Stimulated activated CD4-positive, alpha-beta T cell treated with anti-CD3 and anti-CD28 coated beads, Interleukin-12 subunit alpha, Interleukin-12 subunit beta, amount 100 ng/mL, for 4 hours (primary cell): ENCODE measurements at places on chromosomes 13 and 19.
A peak's percentile ranks its signal among the peaks of the same experiment; 100 is the strongest.

DNA sequence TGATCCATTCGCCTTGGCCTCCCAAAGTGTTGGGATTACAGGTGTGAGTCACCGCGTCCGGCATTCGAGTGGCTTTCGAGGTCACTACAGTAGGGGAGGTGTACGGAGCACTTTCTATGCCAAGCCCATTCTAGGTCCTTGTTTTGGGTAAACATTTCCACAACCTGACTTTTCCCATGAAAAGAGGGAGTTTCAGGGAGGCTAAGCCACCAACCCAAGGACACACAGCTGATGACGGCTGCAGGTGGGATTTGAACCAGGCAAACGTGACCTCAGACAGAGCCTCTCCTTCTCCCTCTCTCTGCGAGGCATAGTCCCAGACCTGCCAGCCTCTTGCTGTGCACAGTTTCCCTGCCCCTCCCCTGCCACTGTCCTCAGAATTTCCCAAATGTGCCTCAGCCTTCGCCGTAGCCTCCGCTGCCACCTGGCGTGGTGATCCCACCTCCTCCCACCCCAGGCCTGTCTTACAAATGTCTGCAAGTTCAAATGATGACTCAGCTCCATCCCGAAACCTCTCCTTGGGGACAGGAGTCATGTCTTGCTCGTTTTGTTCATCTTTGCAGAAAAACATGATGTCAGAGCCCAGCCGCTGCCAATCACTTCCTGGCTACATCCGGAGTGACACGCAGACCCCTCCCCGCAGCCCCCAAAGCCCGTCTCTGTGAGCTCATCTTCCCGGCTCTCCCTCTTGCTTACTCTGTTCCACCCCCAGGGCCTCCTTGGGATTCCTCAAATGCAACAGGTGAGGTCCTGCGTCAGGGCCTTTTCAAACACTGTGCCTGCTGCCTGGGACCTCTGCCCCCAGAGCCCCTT, 6.6 kb upstream of the GADD45B start:
- DNase-seq: no peak

DNA sequence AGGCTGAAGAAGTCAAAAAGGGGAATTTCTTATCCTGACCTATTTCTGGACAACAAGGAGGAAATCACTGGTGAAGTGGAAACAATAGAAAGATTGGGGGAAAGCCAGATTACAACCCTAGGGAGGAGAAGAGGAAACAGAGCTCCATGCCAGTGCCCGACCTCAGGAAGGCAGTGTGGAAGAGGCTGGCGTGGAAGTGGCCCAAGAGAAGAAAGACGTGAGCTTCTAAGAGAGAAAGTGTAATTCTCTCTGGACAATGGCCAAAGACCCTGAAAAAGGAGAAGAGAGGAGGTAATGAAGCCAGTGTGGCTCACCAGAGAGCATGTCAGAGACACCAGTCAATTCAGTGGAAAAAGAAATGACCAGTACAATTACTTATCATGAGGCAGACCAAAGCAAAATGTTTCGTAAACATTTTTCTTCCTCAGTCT, 52.6 kb upstream of the URAD start:
- no peak for DNase-seq

DNA sequence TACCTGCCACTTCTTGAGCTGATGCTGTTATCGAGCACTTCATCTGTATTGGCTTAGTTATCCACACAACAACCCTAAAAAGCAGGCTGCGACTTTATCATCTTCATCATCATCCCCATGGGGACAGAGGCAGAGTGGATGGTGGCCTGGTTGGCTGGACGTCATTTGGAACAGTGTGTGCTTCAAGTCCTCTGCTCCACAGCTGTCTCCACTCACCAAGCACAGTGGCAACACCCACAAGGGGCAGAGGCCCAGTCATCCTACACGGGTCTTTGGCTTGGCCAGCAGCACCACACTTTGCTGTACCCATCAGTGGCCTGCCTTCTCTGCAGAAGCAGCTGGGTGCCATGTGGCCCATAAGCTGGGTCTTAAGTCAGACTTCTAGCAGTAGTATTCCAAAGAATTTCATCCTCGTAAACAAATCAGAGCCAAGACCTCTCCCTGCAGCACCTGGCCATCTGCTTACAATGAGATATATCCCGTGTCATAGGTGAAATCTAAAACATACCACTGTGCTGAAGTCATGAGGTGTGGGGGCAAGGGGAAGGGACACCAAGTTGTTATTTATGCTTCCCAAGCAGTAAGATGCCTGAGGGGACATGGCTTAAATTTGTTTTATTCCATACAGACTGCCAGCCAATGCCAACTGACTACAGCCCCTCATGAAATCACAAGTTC, 47.9 kb upstream of the EPHX3 start:
- DNase-seq: no peak

- no peak for DNase-seq
Measured at GRCh38 chr13:97058391-97058790, 64.1 kb upstream of the OXGR1 start.

DNA sequence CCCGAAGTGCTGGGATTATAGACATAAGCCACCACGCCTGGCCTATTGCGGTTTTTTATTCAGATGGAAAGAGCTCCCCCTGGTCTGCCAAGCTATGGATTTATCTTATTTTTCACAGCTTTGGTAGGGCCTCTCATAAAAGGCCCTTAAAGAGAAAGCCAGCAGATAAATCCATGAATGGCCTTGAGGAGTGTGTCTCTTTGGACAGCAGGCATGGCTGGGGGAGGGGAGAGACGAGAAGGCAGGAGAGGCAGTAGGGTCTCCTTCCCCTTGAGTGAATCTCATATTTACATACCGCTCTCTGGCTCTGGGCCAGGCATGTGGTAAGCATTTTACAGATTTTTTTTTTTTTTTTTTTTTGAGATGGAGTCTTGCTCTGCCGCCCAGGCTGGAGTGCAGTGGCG, 25.2 kb downstream of the MARK4 start:
- no peak for DNase-seq

DNA sequence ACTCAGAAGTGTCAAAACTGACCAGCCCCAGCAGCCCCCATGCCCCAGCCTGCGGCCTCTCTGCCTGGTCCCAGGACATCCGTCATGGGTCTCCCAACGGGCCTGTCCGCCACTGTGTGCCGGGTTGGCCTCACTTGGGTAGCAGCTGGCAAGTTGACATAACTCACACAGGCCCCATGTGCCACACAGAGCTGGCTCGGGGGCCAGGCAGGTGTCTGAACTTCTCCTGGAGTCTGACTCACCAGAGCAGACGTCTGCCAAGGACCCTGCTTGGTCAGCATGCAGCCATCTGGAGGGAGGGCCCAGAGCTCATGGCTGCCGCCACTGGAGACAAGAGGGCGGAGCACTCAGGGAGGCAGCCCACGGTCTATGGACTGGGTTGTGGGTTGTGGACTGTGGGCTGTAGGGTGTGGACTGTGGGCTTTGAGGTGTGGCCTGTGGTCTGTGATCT, 32.0 kb upstream of the TMEM255B start:
- DNase-seq: no peak

DNA sequence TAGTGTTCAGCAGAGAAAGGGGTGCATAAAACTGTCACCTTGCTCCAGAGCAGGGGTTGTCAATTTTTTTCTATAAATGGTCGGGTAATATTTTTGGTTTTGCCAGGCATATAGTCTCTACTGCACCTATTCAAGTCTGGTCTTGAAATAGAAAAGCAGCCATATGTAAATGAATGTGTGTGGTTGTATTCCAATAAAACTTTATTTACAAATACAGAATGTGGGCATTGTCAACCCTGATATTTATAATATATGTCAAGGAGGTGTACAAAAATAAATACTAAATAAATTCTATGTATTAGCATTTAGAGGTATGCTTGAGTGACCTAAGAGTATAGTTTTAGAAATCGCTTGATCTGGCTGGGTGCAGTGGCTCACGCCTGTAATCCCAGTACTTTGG, 97.6 kb upstream of the SPRY2 start:
- DNase-seq: no peak

DNA sequence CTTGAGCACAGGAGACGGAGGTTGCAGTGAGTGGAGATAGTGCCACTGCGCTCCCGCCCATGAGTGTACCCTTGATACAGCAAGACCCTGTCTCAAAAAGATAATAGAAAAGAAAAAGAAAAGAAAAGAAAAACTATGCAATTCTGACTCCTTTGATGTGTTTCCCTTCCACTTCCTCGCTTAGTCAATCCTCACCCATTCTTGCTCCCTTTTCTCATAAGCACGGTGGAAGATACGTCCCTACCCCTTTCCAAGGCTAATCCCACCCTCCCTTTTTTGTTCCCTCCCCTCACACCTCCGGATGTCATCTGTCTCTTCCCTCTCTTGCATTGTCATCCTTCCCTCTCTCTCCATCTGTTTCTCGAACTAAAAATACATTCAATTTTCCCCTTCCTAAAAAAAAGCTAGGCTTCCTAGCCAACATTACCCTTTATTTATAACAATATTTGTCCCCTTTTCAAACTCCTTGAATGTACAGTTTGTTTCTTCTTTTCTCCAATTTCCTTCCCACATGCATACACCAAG, 40.5 kb upstream of the ITM2B start:
- DNase-seq: no peak

- no peak for DNase-seq
Measured at GRCh38 chr19:48509467-48510194, 2.0 kb downstream of the LMTK3 start.

GRCh38 chr19:2375353-2376121, 15.5 kb downstream of the TMPRSS9 start:
- no peak for DNase-seq

DNA sequence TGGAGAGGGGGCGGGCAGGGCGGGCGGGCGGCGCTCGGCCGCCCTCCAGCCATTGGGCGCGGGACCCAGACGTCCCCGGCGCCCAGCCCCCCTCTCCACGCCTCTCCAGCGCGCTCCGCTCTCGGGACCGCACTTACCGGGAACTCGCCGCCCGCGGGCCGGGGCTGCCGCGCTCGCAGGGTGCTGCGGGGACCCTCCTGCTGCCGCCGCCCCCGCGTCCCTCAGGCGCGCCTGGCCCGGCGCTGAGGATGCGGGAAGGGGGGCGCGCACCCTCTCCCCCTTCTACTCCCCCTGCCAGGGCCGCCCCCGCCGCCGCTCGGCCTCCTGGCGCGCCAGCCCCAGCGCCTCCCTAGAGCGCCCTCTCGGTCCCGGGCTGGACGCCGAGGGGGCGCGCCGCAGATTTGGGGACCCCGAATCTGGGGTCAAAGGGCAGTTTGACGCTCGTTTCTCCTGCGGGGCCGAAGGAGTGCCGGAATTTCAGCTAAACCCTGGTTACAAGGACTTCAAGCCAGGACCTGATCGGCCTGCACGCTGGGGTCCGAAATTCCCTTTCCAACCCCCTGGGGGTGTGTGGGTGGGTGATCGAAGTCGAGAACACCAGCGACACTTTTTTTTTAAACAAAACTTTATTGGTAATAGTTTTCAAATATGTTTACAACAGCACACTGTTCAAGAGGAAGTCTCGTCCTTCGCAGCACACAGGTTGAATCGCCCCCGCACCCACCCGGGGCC, 696 bp upstream of the SAMD1 start:
- DNase-seq: peak; percentile 50

GRCh38 chr19:29292153-29292552, 79.2 kb upstream of the UQCRFS1 start:
- no peak for DNase-seq

GRCh38 chr13:58850161-58850560, 1218.6 kb downstream of the PCDH17 start:
- DNase-seq: no peak

DNA sequence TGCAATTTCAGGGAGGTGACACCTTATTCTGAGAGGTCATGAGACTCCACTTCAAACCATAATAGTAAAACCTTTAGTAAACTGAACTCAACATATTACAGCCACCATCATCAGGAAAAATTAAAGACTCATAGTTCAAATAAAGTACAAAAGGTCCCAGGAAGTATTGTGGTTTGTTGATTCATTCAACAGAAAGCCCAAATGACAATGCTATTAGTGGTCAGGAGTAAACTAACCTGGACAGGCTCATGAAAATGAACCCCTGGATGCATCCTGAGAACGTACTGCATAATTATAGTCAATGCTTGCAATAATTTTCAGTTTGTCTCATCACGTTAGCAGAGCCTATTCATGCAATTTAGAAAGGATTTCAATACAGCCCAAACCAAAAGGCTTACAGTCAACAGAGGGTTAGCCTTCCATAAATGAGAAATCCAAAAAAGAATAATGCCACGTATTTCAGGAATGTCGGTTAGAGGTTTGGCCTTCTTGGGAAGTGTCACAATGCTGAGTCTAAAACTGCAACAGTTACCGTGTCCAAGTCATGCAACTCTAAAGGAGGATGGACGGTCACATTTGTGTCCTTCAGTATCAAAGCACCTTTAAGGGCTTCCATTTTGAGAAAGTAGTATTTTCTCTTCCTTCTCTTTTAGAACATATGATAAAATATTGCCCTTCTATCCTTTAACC, 280.8 kb downstream of the ABCC4 start:
- no peak for DNase-seq

DNA sequence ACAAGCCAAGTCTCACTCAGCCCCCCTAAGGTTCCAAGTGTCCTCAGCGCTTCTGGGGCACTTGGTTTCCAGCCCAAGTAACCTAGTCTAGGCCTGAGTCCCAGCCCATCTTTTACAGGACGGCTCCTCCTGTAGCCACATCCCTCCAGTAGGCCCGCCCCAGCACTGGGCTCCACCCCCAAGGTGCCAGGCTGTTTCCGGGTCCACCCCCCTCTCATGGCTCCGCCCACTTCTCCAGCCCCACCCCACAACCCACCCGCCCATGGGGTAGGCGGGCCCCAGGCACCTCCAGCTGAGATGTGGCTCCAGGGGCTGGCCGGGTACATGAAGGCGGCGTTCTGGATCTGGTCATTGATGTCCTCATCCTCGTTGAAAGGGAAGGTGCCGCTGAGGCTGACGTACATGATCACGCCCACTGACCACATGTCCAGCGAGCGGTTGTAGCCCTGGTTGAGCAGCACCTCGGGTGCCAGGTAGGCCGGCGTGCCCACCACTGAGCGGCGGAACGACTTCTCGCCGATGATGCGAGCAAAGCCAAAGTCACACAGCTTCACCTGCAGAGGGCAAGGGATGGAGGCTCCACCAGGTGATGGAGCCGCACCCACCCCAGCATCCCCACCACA, 17.2 kb upstream of the DACT3 start:
- DNase-seq: peak; percentile 48

GRCh38 chr19:30498707-30499106, 126.5 kb downstream of the ZNF536 start:
- no peak for DNase-seq

- no peak for DNase-seq
Measured at GRCh38 chr19:2064788-2065524, 13.9 kb upstream of the MKNK2 start.

DNA sequence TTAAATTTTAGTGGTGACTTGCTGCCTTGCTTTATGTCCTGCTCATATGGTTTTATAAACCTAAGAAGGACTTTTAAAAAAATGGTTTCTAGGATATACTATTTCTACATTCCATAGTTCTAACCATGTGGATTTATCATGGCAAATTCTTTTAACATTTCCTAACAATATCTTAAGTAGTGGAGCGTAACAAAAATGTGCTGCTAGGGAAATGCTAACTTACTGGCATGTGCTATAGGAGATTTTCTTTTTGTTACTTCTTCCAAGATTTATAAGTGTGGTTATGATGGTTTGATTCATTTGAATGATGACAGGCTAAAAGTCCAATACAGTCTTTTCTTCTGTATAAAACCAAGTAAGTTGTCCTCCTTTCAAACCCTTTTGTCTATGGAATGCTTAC, 713.7 kb downstream of the SLITRK1 start:
- no peak for DNase-seq
